ENCODE measurements at places on chromosomes 7 and 10. TPM values are rescaled to one million over a fixed set of nuclear protein-coding genes. Genes with fewer than 3 reads are reported as not detected.

Gene TEX36
- total RNA-seq, result 1.1 TPM

Gene CPA2
- not detected for total RNA-seq

Gene NET1
- total RNA-seq, result 161 TPM

Gene PKD2L1
- total RNA-seq, result not detected

Gene OPN4
- 0.23 TPM for total RNA-seq

Gene SORCS3
- not detected for total RNA-seq

Gene TYSND1
- 33.5 TPM for total RNA-seq

Gene TET1
- 2.4 TPM for total RNA-seq

Gene CAMK1D
- 8.8 TPM for total RNA-seq

Gene ENTPD1
- total RNA-seq, result not detected

Gene SPDYE1
- not detected for total RNA-seq

DNA sequence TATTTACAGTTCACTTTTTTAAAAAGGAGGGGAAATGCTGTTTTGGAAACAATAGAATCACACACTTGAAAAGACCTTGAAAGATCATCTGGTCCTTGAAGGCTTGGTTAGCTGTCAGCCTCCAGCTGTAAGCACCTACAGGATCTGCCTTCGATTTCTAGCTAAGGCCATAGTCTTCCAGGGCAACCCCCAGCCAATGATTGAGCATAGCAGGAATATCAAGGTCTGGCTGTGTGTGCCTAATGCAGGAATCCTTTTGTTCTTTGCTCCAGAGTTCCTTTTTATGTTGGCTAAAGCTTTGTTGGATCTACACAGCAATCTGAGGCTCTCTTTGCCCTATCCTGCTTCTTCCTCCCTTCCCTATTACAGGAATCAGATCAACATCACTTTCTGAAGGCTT is 5.2 kb upstream of the YAE1 start:
- DNase-seq, result no peak

GRCh38 chr10:44863344-44864047 is 47.6 kb upstream of the TMEM72 start:
- DNase-seq, result no peak

DNA sequence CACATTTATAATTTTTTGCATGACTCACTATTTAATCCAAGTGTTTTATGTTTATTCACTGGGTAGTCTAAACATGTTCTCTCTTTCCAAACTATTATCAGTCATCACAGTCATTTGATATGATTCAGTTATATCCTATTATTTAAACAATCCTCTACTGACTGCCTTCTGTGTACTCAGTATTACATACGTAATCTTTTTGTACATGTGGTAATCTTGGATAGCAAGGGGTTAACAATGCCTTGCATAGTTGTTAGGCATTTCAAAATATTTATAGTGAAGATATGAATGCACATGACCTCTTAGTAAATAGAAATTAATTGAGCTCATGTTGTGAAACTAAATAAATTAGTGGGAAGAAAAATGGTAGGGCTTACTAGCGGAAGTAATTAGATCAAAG is 379.4 kb upstream of the KIAA1217 start:
- no peak for DNase-seq

- no peak for DNase-seq
Measured at GRCh38 chr7:20642166-20642565, 26.7 kb downstream of the ABCB5 start.

- no peak for DNase-seq
Measured at GRCh38 chr10:132326925-132327324, 5.1 kb upstream of the LRRC27 start.

DNA sequence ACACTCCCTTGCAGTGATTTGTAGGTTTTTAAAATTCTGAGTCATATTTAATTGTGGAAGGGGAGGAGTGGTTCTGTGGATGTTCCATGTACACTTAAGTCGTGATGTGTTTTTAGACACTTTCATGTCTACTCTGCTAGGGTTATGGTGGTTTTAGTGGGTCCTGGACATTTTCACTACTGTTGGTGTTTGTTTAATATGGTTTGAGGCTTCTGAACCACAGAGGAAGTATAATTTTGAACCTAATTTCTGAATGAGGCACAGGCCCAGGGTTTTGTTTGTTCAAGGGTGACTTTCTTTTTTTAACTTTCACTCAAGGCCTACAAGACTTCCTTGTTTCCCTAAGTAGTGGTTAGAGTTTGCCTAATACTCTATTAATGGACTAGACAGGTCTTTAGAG is 13.3 kb downstream of the SLC26A5 start:
- no peak for DNase-seq

DNA sequence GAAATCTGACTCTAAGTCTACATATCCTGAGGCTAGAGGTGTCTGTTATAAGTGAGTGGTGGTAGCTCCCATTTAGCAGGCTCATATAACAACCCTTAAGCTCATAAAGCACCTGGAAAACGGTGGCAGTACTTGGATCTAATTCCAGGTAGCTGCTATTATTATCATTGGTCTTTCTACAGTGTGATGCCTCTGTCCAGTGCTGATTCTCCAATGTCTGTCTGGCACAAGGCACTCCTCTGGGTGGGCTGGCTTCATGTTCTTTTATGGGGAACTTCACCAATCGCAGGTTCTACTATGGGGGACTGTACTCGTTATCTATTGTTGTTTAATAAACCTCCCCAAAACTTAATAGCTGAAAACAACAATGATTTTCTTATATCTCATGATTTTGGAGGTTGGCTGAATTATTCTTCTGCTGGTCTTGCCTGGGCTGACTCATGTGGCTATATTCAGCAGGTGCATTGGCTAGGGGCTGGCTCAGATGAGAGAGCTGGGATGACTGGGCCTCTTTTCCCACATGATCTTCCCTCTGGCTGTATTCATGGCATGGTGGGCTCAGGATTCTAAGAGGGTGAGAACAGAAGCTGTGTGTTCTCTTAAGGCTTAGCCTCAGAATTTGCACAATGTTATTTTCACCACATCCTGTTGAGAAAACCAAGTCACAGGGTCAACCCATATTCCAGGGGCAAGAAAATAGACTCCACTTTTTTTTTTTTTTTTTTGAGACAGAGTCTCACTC is 93.0 kb upstream of the PCGF5 start:
- no peak for DNase-seq

DNA sequence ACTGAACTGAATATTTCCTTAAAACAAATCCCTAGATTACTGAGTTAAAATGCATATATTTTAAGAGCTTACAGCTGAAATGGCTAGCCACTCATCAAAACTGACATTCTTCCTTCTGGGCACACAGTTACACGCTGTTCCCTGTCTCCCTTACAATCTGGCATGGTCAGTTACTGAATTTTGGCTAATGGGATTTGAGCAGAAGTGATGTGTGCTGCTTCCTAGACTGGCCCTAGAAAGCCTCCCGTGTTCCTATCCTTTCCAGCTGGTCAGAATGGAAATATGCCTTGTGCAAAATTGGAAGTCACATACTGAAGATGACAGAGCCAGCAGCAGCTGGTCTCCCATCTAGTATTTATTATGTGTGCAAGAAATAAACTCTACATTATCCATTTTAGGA is 128.7 kb upstream of the NAMPT start:
- no peak for DNase-seq

- no peak for DNase-seq
Measured at GRCh38 chr10:18400201-18400905, 251.0 kb downstream of the NSUN6 start.

GRCh38 chr10:132737390-132738048 is 48.4 kb downstream of the NKX6-2 start:
- DNase-seq, result no peak

- DNase-seq, result no peak
Measured at GRCh38 chr10:98097616-98098015, 36.8 kb upstream of the R3HCC1L start.

DNA sequence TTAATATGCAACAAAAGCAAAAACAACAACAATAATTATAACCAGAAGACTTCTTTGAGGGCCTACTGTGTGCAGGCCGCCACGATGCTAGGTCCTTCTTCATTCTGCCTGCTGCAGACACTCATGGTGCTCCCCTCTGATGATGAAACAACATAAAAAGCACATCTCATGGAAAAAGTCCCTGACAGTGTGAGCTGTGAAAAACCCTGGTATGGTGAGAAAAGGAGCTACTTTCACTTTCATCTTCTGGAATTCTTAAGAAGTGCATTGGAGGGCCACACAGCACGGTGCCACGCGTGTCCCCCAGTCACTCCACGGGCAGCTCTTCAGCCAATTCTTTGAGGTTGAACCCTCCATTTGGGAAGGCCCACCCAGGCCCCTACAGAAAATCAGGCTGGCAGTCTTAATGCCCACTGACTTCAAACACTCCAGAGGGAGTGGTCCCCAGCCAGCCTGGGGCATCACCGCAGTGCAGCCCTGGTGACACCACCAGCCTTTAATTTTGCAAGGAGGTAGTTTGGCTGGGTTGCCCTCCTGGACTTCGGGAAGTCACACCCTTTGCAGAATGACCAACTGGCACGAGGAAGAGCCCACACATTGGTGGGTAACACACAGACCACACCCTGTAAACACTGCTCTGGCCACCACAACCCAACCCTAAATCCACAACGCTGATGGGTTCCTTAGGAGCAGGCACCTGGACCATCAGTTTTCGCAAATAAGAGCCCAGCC is 7.7 kb downstream of the KCNMA1 start:
- DNase-seq, result no peak

GRCh38 chr7:11473220-11473619 is 358.8 kb downstream of the THSD7A start:
- DNase-seq, result no peak

DNA sequence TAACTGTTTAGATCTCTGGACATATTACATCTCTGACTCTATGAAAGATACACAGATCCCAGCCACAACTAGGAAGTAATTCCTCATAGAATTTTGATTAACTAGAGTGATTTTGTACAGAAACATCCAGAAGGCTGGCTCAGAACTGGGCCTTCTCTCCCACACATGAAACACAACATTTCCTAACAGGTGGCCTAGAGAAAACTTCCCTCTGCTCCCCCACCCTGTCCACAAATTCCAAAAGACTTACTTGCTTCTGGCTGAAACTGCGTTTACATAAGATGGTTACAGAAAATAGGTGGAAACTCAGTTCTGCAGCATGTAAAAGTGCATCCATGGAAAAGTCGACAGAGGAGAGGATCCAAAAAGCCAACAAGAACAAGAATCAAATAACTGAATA is 132.9 kb downstream of the FZD1 start:
- DNase-seq, result no peak

- DNase-seq, result no peak
Measured at GRCh38 chr10:113431398-113432160, 121.3 kb upstream of the HABP2 start.

DNA sequence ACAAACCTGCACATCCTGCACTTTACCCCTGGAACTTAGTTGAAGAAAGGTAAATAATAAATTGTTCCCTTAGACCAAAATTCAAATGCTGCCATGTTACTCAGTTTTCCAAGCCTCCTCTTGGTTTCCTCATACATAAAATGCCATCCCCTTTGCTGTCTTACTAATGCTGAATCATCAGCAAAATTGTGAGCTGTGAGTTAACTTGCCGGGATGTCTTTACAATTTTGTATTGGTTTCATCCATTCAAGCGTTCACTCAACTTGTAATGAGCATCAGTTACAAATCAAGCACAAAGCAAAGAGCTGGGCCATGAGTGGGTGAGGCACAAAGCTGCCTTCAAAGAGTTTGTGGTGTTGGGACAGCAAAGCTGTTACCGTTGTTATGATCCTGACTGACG is 395.8 kb upstream of the ZMIZ1 start:
- no peak for DNase-seq

- DNase-seq, result no peak
Measured at GRCh38 chr10:31171402-31172083, 139.9 kb upstream of the ZNF438 start.

DNA sequence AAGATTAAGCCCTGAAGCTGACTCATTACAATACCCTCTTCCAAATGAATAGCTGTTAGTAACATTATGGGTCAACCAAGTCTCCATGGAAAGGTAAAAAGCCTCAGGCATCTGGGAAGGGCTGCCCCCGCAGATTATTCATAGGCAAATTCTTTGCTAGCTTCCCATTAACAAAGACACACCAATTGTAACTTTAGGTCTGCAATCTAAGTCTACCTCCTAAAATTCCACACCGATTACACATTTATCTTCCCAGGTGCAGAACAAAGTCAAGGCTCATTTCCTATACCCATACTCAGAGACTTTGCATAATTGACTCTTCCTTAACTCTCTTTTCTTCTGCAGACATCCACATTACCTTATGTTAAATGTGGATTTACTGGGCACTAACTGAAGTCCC is 826.3 kb upstream of the MBL2 start:
- peak; percentile 2 for DNase-seq

- DNase-seq, result no peak
Measured at GRCh38 chr7:158607563-158607962, 19.9 kb upstream of the PTPRN2 start.

- no peak for DNase-seq
Measured at GRCh38 chr7:78912781-78913180, 540.7 kb downstream of the MAGI2 start.

- no peak for DNase-seq
Measured at GRCh38 chr7:124618871-124619270, 146.7 kb downstream of the GPR37 start.

GRCh38 chr7:102262546-102262945 is 24.1 kb upstream of the SH2B2 start:
- no peak for DNase-seq

DNA sequence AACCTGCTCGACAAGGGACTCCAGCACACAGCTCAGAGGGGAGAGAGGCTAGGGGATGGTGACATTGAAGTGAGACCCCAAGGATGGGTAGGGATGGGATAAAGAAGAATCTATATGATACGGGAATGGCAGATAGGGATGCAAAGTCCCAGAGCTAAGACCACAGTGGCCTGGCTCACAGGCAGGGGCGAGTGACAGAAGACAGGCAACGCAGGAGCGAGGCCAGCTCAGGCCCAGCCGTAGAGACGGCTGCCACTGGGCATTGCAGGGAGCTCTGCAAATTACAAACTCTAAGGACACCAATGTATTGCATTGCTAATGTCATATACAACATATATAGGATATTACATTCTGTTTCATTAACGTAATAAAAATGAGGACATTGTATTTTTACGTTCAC is 131.4 kb downstream of the TCERG1L start:
- no peak for DNase-seq

- no peak for DNase-seq
Measured at GRCh38 chr10:123398180-123398591, 244.0 kb downstream of the BUB3 start.

- DNase-seq, result no peak
Measured at GRCh38 chr7:149599636-149600206, 102.1 kb upstream of the ZNF746 start.

DNA sequence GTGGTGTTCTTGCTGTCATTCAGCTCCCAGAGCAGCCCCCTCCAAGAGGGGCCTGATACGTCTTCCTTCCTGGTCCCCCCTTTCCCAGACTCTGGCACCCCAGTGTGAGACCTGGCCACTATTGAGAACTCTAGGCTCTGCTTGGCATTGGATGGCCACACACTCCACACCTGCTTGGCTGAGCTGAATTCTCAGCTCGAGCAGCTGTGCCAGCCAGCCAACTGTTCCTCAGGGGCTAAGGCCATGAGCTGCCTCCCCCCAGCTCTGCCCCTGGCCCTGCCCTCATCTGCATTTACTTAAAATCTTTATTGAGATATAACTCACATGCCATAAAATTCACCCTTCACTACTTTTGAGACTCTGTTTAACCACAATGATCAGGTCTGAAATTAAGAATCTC is 6.7 kb downstream of the TLL2 start:
- no peak for DNase-seq

All from PC-9 (cell line).